ENCODE measurements at places on chromosomes 16 and 17.

- no peak for DNase-seq
Measured at GRCh38 chr16:73313950-73314349, 266.0 kb upstream of the ZFHX3 start.

DNA sequence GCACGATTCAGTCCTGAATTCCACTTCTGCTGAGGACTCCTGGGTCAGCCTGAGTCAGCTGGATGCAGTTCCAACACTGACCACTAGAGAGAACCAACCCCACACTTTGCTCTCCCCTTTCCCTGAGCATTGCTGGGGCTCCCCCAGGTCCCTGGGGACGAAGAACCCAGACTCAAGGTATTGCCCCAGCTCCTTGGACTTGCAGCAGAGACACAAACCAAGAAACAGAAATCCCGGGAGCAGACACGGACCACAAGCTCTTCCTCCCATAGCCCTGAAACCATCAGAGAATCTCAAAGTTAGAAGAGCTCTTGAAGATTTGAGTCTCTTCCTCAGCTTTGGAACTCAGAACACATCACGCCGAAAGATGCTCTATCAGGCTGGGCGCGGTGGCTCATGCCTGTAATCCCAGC, 678 bp upstream of the GH1 start:
- peak; percentile 42 for DNase-seq

- no peak for DNase-seq
Measured at GRCh38 chr16:57944970-57945739, 25.8 kb downstream of the CNGB1 start.

DNA sequence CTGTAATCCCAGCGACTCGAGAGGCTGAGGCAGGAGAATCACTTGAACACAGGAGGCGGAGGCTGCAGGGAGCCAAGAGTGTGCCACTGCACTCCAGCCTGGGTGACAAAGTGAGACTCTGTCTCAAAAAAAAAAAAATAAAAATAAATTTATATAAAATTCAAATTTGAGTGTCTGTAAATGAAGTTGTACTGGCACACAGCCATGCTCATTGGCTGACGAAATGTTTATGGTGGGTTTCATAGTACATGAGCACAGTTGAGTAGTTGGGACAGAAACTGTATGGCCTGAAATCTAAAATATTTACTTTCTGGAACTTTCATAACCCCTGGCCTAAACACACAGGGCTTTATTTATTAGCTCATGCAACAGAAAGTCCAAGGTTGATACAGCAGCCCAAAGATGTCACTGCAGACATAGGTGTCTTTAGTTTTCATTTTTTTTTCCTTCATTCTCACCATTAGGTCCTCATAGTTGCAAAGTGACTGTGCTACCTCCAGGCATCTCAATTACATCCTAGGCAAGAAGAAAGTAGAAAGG, 355.3 kb downstream of the SLC39A11 start:
- DNase-seq = no peak

- no peak for DNase-seq
Measured at GRCh38 chr16:80940069-80940856, 66.4 kb downstream of the CMC2 start.
